Esophagus squamous epithelium (tissue), 5 donors: ENCODE measurements at places on chromosomes 6 and 20.

DNA sequence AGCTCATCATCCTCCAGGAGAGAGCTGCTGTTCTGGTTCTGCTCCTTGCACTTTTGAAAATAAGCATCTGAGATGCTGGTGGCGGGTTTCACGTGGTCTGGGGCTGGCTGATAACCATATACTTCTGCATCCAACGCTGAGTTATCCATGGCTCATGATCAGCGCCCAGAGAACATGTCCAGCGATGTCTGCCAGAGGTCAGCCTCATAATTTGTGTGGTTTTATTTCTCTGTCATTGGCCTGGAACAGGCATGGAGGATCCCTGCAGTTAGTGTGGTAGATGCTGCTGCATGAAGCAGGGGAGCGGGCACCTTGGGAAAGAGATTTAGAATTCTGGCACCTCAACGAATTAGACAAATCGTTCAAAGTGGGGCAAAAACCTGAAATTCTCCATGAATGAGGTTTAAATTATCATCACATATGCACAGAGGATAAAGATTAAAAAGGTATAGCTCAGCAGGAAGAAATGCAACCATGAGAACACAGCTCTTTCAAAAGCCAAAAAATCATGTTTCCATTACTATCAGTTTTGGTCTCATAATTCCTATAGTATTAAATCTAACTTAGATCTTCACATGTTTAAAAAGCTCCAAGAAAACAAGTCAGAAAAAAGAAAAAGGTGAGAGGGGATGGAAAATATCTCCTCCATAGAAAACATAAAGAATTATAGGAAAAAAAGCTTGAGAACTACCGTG lies 157.2 kb downstream of the SOD2 start:
- no peak for DNase-seq

DNA sequence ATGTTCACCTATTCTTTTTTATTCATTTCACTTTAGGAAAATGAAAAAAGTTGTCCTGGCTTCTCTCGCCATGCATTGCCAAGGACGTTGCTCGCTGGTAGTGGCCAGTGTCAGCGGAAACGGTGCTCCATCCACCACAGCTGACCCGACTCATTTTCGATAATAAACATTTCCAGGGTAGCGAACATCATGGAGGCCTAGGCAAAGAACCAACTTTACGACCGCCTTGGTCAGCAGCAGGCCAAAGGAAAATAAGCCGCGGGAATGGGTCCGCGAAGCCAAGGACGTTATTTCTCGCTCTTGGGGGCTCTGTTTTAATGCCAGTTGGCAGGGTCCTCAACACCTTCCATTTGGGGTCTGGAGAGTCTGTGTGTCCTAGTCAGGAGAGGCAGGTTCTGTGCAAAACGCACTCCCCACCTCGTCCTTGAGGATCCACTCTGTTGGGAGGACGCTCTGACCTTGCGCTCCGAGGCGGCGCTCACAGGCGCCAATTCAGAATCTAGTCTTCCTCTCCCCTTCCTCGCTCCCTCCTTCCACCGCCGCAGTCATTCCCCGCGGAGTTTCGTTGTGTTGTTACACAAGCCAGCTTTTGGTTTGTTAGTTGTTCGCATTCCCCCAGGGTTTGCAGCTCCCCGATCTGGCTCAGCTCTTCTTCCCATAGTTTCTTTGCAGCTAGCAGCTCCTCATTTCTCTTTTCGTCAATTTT lies 4.1 kb upstream of the PAX1 start:
- DNase-seq, result no peak

GRCh38 chr20:23048283-23049200 lies 930 bp downstream of the THBD start:
- no peak for DNase-seq

DNA sequence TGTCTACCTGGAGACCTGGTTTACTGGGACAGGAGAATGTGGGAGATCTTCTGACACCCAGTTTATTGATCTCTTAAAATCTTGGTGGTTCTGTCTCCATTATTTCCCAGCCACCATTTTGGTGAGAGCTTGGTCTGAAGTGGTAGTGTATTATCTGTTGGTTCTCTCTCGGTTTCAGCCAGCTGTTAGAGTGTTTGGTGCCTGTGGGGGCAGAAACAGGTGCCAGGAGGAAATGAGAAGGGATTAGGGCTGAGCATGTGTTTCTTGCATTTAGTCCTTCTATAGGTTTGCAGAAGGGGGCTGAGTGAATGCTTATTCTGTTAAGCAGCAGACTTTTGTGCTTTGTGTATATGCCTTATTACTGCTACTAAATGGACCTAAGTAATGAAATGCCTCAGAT lies 9.6 kb downstream of the JARID2 start:
- DNase-seq, result no peak

- no peak for DNase-seq
Observed at GRCh38 chr6:12404651-12405050, 114.5 kb downstream of the EDN1 start.

- DNase-seq, result no peak
Observed at GRCh38 chr20:17694767-17695166, 5.0 kb upstream of the BANF2 start.

DNA sequence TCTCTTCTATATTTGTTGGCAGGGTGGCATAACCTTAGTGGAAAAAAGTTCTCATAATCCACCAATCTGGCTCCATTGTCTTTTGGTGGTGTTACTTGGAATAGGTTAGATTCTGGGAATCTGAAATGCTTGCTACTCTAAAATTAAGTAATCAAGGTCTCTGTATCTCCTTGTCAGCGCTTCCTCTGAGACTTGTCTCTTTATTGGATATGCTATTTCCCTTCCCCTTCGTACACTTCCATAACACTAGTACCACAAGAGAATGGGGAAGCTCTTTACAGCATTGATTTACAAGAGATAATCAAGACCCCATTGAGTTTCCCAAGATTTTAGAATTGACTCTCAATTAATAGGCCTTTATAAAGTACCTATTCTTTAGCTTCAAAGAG lies 280.2 kb downstream of the ADGB start:
- DNase-seq, result no peak

DNA sequence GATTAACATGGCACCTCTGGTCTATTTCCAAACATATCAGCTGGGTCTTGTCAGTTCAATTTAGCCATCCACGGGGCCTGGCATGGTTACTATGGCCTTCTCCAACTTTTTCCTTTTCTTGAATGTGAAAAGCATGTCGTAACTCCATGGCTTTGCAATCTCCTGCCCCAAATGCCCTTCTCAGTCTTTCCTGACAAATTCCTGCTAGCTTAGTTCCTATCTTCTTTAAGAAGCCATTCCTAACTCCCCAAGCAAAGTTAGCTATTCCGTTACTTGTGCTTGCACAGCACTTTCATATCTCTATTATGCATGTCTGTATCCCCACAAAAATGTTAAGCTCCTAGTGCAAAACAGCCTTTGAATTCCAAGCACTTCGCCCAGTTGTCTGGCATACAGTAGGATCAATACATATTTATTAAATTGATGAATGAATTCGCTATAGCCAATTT lies 105.6 kb downstream of the AIG1 start:
- DNase-seq, result no peak

DNA sequence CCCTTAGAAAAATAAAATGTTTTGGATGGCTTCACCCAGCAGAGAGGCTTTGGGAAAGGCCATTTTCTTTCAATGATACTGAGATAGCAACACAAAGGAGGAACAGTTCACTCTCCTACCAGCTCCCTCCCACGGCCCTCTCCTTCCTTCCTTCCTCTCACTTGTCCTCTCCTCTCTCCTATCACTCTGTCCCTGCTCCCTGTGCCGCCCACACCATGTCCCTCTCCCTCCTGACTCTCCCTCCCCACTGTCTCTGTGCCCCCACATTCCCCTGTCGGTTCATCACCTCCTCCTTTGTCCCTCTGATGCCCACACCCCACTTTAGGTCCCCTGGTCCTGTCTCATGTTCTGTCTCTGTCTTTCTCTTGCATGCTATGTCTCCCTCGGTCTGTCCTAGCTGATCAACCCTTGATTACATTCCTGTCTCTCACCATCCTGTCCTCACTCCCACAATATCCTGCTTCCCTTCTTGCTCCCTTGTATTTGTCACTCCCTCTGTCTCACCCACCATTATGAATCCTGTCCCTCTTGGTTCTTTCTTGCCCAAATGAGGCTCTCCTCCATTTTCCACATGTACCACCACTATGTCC lies 30.1 kb downstream of the ELMO2 start:
- no peak for DNase-seq

- DNase-seq, result no peak
Observed at GRCh38 chr20:59122566-59122919, 41.1 kb upstream of the ZNF831 start.

GRCh38 chr6:33839399-33840047 lies 35.7 kb upstream of the MLN start:
- no peak for DNase-seq

DNA sequence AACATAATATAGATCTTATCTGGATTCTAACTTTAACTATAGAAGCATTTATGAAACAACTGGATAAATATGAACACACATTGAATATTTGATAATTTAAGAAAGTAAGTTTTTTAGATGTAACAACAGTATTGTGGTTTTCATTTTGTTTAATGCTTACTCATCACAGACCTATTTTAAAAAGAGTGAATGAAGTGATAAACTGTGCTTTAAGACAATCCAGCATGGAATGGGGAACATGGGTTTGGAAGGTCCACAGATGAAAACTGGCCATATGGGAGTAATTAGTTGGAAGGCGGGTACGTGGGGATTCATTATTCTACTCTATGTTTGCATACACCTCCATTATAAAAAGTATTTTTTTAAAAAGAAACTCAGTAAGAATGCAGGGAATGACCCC lies 21.2 kb downstream of the EPB41L2 start:
- no peak for DNase-seq

- DNase-seq, result no peak
Observed at GRCh38 chr20:37071481-37071911, 24.3 kb downstream of the RBL1 start.

GRCh38 chr6:166739117-166739975 lies 112.3 kb upstream of the RPS6KA2 start:
- DNase-seq, result no peak

- no peak for DNase-seq
Observed at GRCh38 chr20:38342713-38343310, 3.5 kb upstream of the LBP start.

DNA sequence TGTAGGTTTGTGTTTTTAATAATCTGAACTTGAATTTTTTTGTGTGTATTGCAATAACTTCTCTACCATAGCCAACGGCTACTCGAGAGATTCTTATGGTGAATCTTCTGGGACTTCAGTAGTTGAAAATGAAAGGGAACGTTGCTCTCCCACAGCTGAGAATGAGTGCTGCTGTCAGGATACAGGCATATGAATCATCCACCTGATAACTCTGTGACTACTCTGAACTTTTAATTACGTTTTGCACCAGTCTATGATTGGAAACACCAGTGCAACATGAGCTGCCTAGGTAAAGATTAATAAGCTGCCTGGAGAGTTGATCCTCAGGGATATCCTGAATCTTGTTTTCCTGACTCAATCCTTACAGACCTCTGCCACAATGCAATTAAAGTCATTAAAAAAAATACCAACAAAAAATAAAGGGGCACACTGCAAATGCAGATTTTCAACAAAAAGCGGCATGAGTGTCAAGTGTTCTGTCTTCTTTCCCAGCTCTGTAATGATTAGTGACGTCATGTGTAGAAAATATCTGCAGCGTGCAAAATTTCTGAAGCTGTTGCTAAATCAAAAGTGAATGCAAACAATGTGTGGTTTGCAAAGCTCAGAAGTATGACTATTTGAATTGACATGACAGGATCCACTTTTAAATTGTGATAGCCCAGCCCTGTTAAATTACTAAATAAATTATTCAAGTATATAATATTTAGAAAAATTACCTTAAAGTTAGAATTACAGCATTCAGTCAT lies 432.2 kb downstream of the HTR1B start:
- DNase-seq, result no peak

DNA sequence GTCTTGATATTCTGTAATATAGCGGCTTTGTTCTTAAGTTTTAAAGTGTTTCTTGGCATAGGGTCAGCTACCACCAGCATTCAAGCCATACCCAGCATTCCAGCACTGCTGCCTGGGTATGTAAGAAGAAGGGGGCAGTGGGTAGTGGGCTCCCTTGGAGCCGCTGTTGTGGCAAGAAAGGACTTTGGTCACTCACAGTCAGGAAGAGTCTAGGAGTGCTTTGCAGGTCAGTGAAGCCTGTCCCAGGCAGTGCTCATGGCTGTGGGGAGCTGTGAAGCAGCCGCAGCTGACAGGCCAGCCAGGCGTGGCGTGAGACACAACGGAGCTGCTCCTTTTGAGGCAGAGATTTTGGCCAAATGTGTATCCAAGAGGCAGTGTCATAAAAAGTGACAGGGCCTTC lies 512.0 kb downstream of the CDKAL1 start:
- DNase-seq, result no peak

DNA sequence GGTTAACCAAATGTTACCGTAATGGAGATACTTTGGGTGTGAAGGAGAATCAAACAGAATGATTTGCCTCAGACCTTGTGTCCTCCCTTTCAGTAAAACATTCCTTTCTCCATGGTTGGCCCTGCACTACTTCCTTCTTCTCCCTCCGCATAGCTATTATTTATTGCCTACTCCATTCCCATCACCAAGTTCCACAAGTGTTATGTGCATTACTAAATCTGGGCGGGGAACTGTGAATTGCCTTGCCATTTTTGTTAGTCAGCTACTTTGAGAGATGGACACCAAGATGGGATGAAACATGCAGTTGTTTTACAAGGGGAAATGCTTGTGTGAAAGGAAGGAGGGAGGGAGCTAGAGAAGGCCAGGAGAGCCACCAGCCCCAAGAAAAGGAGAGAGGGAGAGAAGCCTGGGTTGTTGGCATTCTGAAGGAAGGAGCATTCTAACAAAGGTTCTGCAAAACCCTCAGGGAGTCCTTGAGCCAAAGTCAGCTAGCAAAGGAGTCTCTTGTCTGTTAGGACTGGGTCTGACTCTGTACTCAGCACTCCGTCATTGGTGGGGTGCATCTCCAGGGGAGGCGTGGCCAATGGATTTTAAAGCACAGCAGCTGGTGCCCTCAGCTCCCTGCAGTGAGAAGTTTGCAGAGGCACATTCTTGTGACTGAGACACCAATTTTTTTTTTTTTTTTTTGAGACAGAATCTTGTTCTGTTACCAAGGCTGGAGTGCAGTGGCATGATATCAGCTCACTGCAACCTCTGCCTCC lies 83.6 kb upstream of the CHD6 start:
- DNase-seq, result no peak

DNA sequence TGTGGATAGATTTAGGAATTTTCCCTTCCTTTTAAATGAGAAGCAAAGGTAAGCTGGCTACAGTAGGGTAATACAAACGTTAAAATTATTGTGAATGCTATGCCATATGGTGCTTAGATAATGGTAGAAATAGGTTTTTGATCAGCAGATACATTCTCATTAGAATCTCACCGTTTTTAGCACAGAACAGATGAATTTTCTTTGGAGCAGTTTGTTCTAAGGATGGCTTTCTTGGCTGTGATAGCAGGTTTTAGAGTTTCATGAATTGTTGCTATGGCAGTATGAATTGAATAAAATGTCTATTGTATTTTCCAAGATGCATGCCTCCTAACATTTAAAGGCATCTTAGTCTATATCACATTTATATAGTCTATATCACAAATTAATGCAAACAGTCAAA lies 1394.5 kb downstream of the EPHA7 start:
- no peak for DNase-seq
